ENCODE measurements at places on chromosomes 2 and 18.

DNA sequence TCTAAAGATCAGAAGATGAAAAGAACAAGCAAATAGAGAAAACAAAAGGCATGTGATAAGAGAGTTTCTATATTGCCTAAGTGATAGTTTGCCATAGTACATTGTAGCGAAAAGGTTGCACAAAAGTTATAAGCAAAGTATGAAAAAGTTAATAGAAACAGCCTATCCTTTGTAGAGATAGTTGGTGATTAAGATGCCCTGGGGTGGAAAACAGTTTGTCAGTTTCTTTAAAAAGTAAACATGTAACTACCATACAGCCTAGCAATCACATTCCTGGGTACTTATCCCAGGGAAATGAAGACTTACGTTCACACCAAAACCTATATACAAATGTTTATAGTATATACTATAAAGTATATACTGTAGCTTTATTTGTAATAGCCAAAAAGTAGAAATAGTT is 16.9 kb upstream of the DAPL1 start:
- no peak for DNase-seq

DNA sequence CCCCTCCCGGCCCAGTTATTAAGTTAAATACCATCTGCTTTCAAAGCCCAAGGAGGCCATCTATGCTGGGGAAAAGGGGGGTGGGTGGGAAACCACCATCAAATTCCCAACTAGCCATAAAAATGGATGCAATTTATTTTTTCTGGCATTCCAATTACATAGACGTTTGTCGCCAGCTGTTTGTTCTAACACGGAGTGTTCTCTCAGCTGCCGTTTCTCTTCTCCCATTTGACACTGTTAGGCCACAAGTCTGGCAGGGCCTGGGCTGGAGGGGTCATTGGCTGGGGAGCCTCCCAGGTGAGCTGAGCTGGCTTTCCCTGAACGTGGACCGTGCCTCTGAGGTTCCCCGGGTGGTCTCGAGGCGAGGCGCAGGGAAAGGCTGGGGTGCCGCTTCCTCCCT is 16.6 kb downstream of the ATOH8 start:
- DNase-seq: no peak

GRCh38 chr18:70582981-70583380 is 294.1 kb downstream of the SOCS6 start:
- no peak for DNase-seq

GRCh38 chr18:44979748-44980147 is 299.1 kb downstream of the SETBP1 start:
- DNase-seq: no peak

- no peak for DNase-seq
These were observed 111.1 kb upstream of the RBBP8 start for GRCh38 chr18:22822024-22822423.

- no peak for DNase-seq
These were observed 521.9 kb downstream of the EPHA4 start for GRCh38 chr2:221050020-221050795.

DNA sequence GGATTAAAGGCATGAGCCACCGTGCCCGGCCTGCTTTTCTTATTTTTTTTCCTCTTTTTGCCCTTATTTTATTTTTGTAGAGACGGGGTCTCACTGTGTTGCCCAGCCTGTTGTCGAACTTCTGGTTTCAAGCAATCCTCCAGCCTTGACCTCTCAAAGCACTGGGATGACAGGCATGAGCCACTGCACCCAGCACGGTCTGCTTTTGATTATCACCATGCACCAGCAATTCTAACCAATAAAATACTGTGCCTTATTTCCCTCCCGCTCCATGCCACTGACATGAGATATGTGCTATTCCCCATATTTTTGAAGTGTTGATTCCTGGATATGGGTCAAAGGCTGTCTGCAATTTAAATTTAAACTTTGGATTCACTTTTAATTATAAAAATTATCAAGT is 42.9 kb downstream of the ACYP2 start:
- DNase-seq: no peak

- no peak for DNase-seq
These were observed 58.7 kb downstream of the RBKS start for GRCh38 chr2:27831279-27832050.

DNA sequence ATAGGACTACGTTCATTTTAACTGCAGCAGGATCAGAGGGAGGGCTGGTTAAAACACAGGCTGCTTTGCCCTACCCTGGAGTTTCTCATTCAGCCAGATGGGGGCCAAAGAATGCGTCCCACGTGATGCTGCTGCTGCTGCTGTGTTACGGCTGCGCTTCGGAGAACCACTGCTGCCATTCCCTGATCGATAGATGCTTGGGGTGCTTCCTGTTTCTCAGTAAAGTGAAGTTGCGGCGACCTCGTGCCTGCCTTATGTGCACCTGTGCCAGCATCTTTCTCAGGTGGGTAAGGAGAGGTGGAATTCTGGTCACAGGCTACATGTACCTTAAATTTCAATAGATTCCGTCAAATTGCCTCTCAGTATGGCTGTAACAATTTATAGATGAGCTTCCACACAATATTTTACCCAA is 24.7 kb upstream of the TOGARAM2 start:
- peak; percentile 23 for DNase-seq

- no peak for DNase-seq
These were observed 2.1 kb downstream of the EML6 start for GRCh38 chr2:54725343-54726099.

GRCh38 chr2:112004253-112004645 is 50.8 kb upstream of the TMEM87B start:
- peak; percentile 26 for DNase-seq

GRCh38 chr2:3536682-3537632 is 17.6 kb upstream of the ADI1 start:
- DNase-seq: no peak

- no peak for DNase-seq
These were observed 294.3 kb upstream of the ZNF804A start for GRCh38 chr2:184304006-184304405.

GRCh38 chr2:219997341-219997851 is 370.0 kb downstream of the SLC4A3 start:
- DNase-seq: no peak

DNA sequence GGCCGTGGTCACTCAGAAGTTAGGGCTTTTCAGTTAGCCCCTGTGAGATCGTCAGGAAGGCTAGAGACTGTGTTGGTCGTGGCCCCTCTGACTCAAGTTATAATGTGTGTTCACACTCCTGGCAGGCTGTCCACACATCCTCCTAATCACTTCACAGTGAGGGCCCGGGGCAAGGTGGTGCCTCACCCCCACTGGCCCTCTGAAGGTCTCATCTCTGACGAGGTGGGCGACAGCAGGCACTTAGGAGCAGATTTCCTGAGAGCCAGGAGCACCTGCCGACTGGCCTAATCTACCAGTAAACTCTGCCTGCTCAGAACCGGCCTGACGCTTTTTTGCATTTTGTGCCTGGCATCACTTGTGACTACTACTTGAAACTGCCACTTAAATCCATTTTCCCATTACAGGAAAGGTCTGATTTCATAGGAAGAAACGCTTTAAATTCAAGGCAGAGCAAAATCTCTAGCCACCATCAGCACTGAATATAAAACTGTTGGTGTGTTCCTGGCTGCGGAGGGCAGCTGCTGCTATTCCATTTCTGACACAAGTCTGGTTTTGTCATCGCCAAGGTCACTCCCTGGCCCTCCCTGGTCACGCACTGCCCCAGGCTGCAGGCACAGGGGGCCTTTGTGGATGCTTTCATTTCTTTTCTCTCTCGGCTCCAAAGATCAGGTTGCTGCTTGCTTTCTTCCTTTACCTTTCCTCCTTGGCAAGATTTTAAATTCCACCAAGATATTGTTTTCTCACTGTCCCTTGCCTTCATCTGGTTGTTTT is 48.0 kb downstream of the RAB12 start:
- no peak for DNase-seq

- DNase-seq: no peak
These were observed 441.0 kb downstream of the TXNL1 start for GRCh38 chr18:56197241-56197859.

DNA sequence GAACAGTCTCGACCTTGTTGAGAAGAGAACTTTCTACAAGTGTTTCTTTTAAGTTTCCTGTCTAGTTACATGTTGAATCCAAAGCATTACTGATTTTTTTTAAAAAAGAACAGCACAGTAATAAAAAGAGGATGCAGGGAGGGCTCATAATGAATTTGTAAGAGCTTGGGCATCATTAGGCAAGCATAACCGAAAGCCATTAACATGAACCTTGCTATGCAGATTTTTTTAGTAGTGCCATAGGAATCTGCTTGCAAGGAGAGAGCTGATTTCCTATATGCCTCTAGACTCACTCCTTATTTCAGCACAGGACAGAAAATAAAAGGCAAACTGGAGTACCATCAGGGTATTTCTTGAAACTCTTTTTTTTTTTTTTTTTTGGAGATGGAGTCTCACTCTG is 5.2 kb downstream of the LRRC30 start:
- no peak for DNase-seq

DNA sequence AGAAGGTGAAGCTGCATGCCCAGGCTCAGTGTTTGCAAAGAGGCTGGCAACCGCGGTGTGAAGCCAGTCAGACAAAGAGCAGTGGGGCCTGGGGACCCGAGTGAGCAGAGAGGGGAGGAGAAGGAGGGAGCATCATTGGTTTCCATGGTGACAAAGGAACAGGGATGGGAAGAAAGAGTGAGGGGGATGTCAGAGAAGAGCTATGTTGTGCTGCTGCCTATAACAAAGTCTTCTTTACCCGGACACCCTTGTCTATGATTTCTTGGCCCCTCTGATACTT is 14.5 kb downstream of the TMEM247 start:
- DNase-seq: no peak

DNA sequence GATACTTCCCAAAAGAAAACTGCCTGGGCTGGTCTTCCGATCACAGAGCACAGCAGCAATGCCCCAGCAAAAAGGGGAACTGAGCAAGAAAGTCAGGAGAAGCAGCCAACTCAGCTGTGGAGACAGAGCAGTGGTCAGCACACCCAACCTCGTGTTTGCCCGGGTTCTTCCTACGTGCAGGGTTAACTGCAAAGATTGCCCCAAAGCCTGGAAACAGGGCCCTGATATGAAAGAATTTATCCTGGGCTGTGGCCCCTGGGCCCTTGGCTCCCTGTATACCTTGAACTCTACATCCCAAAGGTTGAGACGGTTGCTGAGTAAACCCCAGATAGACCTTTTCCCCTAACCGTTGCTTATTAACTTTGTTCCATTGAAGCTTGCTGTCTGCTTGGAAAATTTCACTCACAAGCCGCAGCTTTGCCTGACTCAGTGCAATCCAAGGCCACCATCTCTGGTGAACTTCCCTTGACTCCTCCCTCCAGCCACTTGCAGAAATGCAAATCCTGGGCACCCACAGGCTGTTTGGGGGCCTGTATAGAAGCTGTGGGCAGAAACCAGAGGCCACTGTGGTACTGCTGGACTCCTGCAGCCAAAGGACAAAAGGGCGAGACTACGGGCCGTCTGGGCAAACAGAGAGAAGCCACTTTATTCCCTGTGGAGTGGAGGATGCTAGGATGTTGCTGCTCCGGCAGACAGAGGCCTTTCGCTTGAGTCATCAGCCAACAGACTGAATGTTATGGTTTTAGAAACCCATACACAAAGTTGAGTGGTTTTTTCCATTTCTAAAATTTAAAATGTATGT is 18.2 kb downstream of the NRP2 start:
- DNase-seq: no peak

DNA sequence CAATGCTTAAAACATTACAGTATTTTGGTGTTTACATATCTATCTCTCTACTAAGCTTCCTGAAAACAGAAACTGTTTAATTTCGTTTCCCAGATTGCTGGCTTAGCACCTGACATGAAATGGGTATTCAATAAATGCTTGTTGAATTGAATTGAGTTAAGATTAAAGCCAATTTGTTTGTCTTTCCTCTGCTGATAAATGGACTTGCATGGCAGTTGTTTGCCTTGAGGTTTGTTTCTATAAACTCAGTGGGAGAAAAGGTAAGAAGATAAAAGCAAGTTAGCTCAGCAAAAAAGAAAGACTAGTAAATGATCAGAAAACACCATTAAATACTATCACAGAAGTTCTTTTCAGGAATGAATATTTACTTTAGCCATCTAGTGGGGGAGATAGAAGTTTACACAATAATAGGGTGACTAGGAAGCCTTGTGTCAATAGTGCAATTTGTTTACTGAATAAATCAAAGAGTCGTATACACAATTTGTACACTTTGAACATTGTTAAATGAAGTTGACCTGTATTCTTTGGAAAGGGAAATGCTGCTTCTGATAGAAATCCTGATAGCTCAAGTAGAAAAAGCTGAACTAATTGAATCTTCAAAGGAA is 754.5 kb upstream of the FAM98A start:
- no peak for DNase-seq
